ENCODE measurements at places on chromosomes 3 and 15.

GRCh38 chr3:131620977-131621376 is 118.2 kb upstream of the MRPL3 start:
- ATAC-seq: no peak

GRCh38 chr3:83890039-83890762 is 1068.6 kb upstream of the CADM2 start:
- no peak for ATAC-seq

- peak; percentile 85 for ATAC-seq
Observed at GRCh38 chr3:98772022-98772421, 8.9 kb downstream of the ST3GAL6 start.

- ATAC-seq: no peak
Observed at GRCh38 chr15:70018646-70019600, 78.8 kb downstream of the TLE3 start.

- ATAC-seq: peak; percentile 60
Observed at GRCh38 chr3:149448331-149448831, 26.1 kb upstream of the TM4SF4 start.

GRCh38 chr3:9499455-9500107 is 54.0 kb downstream of the LHFPL4 start:
- ATAC-seq: peak; percentile 3

DNA sequence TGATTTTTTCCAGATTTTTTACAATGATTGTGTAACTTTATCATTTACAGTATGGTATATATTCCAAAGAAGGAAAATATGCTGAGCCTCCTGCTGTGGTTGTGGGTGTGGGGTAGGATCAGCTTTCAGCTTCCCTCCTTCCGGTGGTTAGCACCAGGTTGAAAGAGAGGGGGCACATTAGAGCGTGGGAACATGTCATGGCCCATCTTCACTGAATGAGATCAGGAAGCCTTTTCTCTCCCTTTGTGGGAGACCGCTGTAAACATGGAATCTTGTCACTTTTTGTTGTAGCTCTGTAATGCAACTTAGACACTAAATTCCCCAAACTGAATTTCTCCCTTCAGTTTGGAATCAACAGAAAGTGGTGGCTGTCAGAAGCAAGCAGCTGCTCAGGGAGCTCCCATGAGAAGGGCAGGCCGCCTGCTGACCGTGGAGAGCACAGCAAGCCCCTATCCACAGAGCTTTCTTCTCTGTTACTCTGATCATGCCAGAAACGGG is 86.7 kb upstream of the LIMD1 start:
- no peak for ATAC-seq

DNA sequence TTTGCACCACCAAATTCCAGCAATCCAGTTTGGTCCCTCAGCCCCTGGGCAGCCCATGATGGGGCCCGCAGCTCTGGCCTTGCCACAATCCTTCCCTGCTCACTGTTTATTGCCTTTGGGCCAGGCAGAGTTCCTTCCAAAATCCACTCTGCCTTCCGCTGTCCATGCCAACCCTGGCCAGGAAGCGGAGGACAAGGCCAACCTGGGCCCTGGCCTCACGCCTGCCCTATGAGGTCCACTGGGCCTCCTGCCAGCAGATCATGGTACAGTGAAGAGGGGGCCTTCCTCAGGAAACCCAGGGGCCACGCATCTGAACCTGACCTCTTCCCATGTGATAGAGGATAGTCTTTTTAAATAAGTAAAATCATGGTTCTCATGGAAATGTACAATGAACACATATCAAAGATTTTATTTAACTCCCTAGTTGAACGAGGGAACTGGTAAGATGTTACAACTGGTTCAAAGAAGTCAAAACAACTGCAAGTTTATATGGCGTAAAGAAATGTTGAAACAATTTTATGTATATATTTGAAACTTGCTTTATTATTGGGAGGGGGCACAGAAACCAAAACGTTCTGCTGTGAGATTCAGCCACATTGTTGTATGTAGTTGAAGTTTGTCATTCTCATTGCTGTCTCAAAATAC is 95.8 kb upstream of the TNFAIP8L3 start:
- ATAC-seq: no peak

DNA sequence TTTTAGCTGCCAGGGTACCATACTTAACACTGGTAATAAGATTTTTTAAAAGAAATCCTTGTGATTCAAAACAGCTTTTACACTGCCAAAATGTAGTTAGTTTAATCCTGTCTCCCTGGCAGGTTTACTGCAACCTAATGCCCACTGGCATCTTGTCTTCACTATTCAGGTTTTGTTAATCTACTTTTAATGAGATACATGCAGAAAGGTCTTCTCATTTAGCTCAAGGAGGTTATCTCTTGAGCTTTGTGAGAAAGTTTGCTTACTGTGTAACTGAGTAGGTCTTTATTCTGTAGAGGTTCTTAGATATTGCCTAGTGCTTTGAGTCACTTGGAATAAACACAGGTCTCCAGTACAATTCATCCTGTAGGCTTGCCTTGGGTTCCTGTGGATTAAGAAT is 110.7 kb downstream of the PIK3R4 start:
- no peak for ATAC-seq

DNA sequence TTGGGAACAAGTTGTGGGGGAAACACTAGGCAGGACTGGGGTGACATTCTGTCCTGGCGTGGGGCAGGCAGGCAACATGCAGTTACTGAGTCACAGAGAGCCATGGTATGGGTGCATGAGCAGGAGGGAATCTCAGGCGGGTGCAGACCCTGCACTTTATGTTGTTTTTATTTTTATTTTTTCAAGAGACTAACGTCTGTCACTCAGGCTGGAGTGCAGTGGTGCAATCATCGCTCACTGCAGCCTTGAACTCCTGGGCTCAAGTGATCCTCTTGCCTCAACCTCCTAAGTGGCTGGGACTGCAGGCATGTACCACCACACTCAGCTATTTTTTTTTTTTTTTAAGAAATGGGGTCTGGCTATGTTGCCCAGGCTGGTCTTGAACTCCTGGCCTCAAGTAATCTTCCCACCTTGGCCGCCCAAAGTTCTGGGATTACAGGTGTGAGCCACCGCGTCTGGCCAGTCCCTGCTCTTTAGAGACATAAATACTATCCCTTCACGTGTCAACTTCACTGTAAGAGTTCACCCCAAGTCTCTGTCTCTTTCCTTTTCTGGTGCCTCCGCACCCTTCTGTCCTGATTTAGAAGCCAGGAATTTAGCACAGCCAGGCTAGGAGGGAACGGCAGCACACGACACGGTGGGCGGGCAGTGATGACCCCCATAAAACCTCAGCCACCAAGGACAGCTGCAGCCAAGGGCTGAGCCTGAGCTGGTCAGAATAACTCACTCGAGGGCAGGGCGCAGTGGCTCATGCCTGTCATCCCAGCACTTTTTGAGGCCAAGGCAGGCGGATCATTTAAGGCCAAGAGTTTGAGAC is 72.8 kb upstream of the IQSEC1 start:
- no peak for ATAC-seq

- no peak for ATAC-seq
Observed at GRCh38 chr15:43911235-43911781, 84.5 kb downstream of the WDR76 start.

GRCh38 chr3:136350557-136350956 is 100.4 kb downstream of the PCCB start:
- peak; percentile 62 for ATAC-seq

DNA sequence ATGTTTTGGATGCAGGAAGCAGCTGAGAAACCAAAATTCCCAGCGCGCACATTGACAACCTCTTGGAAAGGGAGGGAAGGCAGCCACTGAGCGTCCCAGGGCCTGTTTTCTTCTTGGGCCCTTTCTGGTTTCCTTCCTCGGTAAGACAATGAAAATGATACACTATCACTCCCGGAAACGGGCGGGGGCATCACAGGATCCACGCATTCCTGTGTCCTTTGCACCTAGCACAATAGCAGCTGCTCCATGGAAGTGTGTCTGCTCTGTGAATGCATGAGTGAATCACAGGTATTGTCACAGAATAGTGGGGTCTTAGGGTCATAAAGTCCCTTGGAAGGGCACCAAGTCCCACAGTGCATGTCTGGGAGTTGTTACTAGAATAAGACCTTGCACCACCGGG is 6.3 kb upstream of the ITPKA start:
- no peak for ATAC-seq

DNA sequence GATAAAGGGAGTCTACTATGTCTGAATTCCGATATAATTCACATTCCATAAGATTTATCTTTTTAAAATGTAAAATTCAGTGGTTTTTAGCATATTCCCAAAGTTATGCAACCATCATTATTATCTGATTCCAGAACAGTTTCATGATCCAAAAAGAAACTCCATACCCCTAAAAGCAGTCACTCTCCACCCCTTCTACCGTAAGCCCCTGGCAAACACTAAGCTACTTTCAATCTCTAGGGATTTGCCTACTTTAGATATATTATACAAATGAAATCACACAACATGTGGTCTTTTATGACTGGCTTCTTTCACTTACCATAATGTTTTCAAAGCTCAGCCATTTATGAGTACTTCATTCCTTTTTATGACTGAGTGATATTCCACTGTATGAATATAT is 65.6 kb downstream of the TMEM212 start:
- ATAC-seq: no peak

- ATAC-seq: no peak
Observed at GRCh38 chr3:33577173-33577572, 137.0 kb upstream of the UBP1 start.

DNA sequence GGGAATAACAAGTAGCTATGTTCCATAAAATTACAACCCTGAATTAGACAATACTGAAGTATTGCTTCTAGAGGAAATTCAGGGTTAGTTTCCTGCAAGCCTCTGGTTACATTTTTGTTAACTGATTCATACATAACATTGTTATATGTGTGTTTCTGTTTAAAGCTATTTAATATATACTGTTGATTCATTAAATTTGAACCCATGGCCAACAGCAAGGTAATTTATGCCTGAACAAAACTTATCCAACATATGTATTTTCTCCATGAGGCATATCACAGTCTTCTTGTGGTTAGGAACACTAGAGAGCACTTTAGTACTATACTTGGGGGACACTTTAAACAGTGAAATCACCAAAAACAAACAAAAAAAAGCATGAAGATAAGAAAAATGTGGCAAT is 47.7 kb upstream of the PTX3 start:
- no peak for ATAC-seq

- no peak for ATAC-seq
Observed at GRCh38 chr15:44092221-44092620, 102.8 kb downstream of the FRMD5 start.

- no peak for ATAC-seq
Observed at GRCh38 chr3:119145500-119146167, at the start of gene TEX55. TSS of gene TEX55 (plus strand) at chr3:119146165. CDS start at chr3:119146190, 25 bp downstream.

DNA sequence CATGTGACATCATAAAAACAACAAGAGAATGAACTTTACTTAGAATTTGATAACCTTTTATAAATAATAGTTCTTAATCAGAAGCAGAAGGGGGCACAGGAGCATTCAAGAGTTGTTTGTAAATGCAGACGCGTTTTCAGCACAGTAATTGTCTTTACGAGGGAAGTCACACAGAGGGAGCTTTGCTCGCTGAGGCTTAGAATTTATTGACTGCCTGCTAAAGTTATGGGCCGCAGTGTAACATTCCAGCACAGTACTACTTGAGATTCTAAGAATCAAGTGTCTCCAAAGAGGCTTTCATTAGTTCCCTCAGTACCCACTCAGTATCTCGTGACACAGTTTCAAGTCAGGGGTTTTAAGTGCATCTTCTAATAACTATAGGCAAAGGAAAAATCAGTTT is 288.7 kb downstream of the NR2F2 start:
- peak; percentile 53 for ATAC-seq

GRCh38 chr15:85726454-85726853 is 68.3 kb downstream of the KLHL25 start:
- ATAC-seq: no peak

GRCh38 chr3:45029661-45030060 is 3.6 kb downstream of the CLEC3B start:
- ATAC-seq: no peak

DNA sequence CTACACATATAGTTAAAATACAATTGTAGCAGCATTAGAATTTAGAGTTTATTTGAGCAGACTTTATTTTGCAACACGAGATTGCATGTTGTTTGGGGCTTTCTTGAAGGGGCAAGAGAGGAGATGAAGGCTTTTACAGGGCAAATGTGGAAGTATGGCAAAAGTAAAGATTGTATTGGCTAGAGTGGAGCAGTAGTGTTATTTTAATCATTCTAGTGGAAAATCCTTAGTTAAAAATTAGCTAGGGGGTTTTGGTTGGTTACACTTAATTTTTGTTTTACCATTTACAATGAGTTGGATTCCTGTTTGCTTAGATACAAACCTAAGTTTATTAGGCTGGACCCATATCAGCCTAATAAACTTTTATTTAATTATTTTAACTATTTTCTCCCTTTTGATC is 4.6 kb downstream of the OR5H15 start:
- no peak for ATAC-seq

DNA sequence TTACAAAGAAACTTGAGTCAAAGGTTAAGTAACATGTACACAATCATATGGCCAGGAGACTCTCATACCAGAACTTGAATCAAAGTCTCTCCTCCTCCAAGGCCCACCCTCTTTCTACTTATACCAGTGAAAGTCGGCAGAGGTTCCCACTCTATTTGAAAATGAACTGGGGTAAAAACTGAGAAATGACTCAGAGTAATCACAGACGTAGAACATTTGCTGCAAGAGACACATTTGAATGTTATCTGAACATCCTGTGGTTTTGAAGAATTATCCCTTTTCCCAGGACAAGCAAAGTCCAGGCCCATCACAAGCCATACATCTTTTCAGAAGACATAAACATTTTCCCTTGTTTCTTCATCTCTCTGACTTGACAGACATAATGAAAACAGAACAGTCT is 55.8 kb downstream of the SHOX2 start:
- no peak for ATAC-seq

DNA sequence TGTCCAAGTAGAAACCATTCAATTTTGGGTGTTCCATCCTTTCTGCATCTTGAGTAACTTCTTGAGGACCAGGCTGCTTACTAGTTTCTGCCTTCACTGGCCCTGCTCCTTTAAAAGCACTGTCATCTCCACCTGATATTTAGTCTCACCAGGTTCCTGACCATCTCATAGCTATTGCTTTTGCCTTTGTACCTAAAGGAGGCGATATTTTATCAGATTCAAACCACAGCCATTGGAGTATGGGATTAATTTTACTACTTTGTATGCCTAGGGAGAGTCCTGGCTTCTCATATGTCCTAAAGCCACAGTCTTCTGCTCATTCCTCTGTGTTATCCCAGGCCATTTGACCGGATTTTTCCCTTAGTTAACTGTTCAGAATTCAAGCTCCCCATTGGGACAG is 51.8 kb upstream of the RFX7 start:
- no peak for ATAC-seq

DNA sequence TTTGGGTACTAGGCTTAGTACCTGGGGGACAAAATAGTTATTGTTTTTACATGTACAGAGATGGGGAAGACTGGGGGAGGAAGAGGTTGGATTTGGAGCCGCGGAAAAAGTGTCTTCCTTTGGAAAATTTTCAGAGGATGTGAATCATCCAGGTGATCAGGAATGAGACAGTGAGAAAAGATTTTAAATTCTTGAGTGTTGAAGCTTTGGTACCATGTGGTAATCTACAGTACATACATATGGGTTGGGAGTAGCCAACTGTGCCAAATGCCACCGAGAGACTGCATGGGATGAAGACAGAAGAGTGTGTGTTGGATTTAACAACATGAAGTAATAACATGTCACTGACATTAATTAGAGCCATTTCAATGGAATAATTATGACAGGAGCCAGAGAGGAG is 1238.2 kb downstream of the ROBO1 start:
- ATAC-seq: no peak

GRCh38 chr3:39978308-39978707 is 168.9 kb downstream of the MYRIP start:
- no peak for ATAC-seq

All from motor neuron (in vitro differentiated cells).